ENCODE measurements at places on chromosomes 5 and 9. TPM values are rescaled to one million over a fixed set of nuclear protein-coding genes. Genes with fewer than 3 reads are reported as not detected.

The BTNL8 gene
- not detected for total RNA-seq

- no peak for DNase-seq
- no peak overlapping the region for H3K4me3 ChIP-seq
- H3K27ac ChIP-seq = no peak overlapping the region
Measured at GRCh38 chr5:6762116-6762515, 48.9 kb downstream of the TENT4A start.

The CAMK2A gene
- not detected for total RNA-seq

- no peak for DNase-seq
- H3K4me1 ChIP-seq = no peaks in the 10 kb centered on the region
- H3K27me3 ChIP-seq = no peaks in the 10 kb centered on the region
- H3K27ac ChIP-seq = no peak overlapping the region
Measured at GRCh38 chr5:92962752-92963151, 618.3 kb downstream of the NR2F1-AS1 start.

DNA sequence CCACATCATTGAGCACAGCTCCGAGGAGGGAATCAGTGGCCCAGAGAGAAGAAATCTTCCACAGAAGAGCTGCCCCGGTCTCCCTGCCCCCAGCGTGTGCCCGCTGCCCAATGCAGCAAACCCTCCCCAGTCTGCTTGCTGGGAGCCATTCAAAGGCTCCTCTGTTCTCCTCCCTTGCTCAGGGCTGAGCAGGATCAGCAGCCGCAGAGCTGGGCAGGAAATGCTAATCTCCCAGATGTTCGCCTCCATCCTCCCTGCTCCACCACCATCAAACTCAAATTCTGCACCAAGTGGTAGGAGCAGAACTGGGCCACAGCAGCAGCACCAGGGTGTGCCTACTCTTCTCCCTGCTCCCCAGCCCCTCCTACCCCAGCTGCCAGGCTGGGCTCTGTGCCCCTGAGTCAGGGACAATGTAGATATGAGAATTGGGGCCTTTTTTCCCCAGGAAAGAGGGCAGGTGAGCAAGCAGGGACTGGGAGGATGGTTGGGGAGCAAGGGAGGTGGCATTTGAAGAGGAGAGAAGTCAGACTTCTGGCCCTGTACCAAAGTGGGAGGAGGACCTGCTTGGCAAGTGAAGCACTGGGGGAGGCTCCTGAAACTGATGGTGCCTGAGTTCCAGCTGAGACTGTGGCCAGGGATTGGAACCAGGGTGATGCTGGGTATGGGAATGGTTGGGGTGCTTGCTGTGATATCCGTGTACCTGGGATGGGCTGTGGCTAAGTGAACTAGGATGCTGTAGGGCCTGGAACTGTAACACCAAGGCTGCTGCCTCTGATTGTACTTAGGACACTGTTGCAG lies 1.9 kb upstream of the PCDH1 start:
- peak overlapping the region; percentile 13 for H3K27ac ChIP-seq
- no peaks in the 10 kb centered on the region for H3K36me3 ChIP-seq
- DNase-seq = no peak
- H3K4me1 ChIP-seq = peaks cover 25% of the 10 kb centered on the region
- H3K27me3 ChIP-seq = peaks cover 80% of the 10 kb centered on the region
- H3K4me3 ChIP-seq = no peak overlapping the region

GRCh38 chr9:114366334-114367128 lies 21.3 kb downstream of the AKNA start:
- H3K4me3 ChIP-seq = peak overlapping the region; percentile 53
- peaks cover 69% of the 10 kb centered on the region for H3K36me3 ChIP-seq
- H3K27me3 ChIP-seq = no peaks in the 10 kb centered on the region
- peaks cover 77% of the 10 kb centered on the region for H3K4me1 ChIP-seq

DNA sequence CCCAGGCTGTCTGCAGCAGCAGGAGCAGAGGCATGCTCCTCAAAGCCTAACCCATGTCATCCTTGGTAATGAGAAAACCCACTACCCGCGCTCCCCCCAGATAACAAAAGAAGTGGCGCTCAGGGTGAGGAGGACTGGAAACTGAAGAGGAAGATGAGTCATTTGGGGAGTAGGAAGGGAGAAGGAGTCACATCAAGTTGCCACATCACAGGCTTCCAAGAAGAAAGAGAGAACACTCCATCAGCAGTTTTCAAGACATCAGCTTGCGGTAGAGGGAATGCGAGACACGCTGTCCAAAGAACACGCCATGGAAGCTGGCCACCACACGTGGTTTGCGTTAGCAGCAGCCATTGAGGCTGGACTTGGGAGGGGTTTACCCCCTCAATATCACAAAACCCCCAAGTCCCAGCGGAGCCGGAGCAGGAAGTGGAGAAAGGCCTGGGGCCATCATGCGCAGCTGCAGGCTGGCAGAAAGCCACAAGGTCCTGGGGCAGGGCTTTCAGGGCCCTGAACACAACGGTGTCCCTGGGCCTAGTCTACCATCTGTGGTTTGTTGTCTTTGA lies 41.5 kb downstream of the SH3PXD2B start:
- no peak for DNase-seq
- H3K4me1 ChIP-seq = peaks cover 31% of the 10 kb centered on the region
- H3K36me3 ChIP-seq = no peaks in the 10 kb centered on the region
- H3K27me3 ChIP-seq = peaks cover 6% of the 10 kb centered on the region
- H3K4me3 ChIP-seq = no peak overlapping the region
- peak overlapping the region; percentile 15 for H3K27ac ChIP-seq

- no peak within 1 kb of the TSS for H3K4me3 ChIP-seq
- peaks cover 11% of the 10 kb centered on the region for H3K27me3 ChIP-seq
- H3K36me3 ChIP-seq = no peaks in the 10 kb centered on the region
- H3K4me1 ChIP-seq = no peaks in the 10 kb centered on the region
- DNase-seq = no peak
Measured at GRCh38 chr5:147831465-147831864, at the start of gene SPINK1. TSS of gene SPINK1 (minus strand) at chr5:147831671. CDS start at chr5:147831577, 94 bp downstream.

DNA sequence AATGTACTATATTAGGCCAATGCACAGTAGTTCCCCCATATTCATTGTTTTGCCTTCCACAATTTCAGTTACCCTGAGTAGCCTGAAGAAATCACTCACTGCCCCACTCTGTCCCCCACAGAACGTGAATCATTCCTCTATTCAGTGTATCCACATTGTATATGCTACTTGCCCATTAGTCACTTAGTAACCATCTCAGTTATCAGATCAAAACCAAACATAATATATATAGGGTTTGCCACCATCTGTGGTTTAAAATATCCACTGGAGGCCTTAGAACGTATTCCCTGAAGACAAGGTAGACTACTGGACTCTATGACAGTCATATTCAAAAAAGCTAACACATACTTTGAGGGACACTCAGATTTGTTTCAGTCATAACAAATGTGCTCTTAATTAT lies 465.7 kb upstream of the RGMB start:
- no peak for DNase-seq
- H3K36me3 ChIP-seq = no peaks in the 10 kb centered on the region
- peaks cover 12% of the 10 kb centered on the region for H3K4me1 ChIP-seq
- H3K27me3 ChIP-seq = peaks cover 3% of the 10 kb centered on the region
- H3K27ac ChIP-seq = no peak overlapping the region

GRCh38 chr5:181217111-181217802 lies 5.8 kb upstream of the TRIM41 start:
- DNase-seq = peak; percentile 41
- H3K36me3 ChIP-seq = no peaks in the 10 kb centered on the region
- H3K4me1 ChIP-seq = peaks cover 53% of the 10 kb centered on the region
- peak overlapping the region; percentile 91 for H3K27ac ChIP-seq
- peak overlapping the region; percentile 87 for H3K4me3 ChIP-seq

DNA sequence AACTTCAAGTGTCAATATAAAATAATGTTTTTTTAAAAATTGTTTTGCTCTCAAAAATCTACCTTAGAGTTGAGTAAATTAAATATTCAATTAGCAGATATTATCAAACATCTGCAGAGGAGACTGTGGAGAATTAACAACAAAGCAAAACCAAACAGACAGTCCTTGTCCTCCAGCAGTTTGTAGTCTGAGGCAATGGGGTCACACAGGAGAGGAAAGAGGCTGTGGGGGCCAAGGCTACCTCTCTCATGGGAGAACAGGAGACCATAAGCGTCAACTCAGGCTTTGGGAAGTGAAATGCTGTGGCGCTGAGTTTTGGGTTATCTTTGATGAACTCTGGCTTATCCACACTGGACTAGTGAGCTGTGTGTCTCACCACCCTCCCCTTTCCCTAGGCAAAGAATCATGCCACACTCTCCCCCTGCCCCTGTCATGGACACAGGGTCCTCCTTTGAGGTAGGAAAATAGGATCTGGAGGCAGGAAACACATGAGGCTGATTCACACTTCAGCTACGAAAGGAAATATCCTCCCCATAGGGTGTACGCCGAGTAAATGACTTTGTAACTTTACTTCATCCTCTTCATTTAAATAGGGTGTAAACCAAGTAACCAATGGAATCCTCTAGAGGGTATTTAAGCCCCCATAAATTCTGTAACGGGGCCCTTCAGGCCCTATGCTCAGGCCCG lies 152.7 kb downstream of the FSTL4 start:
- peaks cover 14% of the 10 kb centered on the region for H3K27me3 ChIP-seq
- no peaks in the 10 kb centered on the region for H3K4me1 ChIP-seq
- H3K36me3 ChIP-seq = no peaks in the 10 kb centered on the region
- no peak for DNase-seq
- no peak overlapping the region for H3K27ac ChIP-seq
- H3K4me3 ChIP-seq = no peak overlapping the region

GRCh38 chr9:33236571-33236970 lies 3.4 kb upstream of the SPINK4 start:
- no peaks in the 10 kb centered on the region for H3K36me3 ChIP-seq
- H3K27ac ChIP-seq = no peak overlapping the region
- no peak overlapping the region for H3K4me3 ChIP-seq
- H3K27me3 ChIP-seq = peaks cover 9% of the 10 kb centered on the region

The ZNF346 gene
- 31.6 TPM for total RNA-seq

- H3K4me3 ChIP-seq = no peak overlapping the region
- no peak for DNase-seq
- peaks cover 9% of the 10 kb centered on the region for H3K36me3 ChIP-seq
- H3K4me1 ChIP-seq = peaks cover 54% of the 10 kb centered on the region
- H3K27me3 ChIP-seq = peaks cover 2% of the 10 kb centered on the region
Measured at GRCh38 chr9:129574911-129575585, 45.9 kb downstream of the C9orf50 start.

DNA sequence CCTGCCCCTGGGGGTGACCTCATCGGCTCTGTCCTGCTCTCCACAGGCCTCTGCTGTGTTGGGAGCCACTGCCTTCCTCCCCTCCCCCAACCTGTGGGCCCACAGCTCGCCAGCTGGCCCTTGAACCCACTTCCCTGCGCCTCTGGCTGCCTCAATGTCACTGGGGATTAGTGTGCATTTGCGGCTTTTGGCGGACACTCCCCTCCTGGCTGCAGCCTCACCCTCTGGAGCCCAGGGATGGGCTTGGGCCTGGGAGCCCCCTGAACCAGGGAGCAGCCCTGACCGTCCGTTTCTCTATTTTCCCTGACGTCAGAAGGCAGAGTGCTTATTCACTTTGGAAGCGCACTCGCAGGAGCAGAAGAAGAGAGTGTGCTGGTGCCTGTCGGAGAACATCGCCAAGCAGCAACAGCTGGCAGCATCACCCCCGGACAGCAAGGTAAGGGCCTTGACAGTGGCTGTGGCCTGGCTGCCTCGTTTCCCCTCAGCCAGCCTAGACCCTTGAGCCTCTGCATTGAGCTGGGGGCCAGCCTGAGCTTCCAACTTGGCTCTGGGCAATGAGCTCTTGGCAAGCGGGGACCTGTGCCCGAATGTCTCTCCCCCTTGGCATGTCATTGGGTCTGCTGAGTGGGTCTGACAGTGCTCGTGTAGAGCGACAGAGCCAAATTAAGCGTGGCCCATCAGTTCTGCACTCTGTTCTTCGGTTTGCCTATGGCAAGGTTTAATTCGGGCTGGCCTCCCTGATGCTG lies 73.1 kb downstream of the RGS3 start:
- no peak for DNase-seq
- no peak overlapping the region for H3K27ac ChIP-seq
- H3K36me3 ChIP-seq = peaks cover 44% of the 10 kb centered on the region
- H3K4me1 ChIP-seq = no peaks in the 10 kb centered on the region

DNA sequence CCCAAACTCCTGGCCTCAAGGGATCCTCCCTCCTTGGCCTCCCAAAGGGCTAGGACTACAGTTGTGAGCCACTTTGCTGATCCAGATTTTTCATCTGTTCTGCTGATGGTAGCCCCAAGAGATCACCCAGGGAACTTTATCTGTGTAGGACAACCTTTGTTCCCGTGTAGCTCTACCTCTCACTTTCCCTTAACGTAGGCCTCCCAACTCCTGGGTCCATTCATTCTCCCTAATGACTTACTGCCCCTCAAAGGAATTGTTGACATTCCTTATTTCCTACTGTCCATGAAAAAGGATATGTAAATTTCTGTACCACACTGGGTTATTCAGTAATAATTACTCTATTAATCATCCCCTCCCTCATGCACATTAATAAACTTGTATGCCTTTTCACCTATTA lies 51.0 kb upstream of the PHF24 start:
- no peak overlapping the region for H3K27ac ChIP-seq
- no peak for DNase-seq
- H3K4me3 ChIP-seq = no peak overlapping the region
- H3K4me1 ChIP-seq = no peaks in the 10 kb centered on the region

- H3K36me3 ChIP-seq = no peaks in the 10 kb centered on the region
- peaks cover 7% of the 10 kb centered on the region for H3K27me3 ChIP-seq
- no peak overlapping the region for H3K4me3 ChIP-seq
- DNase-seq = no peak
- H3K4me1 ChIP-seq = no peaks in the 10 kb centered on the region
- no peak overlapping the region for H3K27ac ChIP-seq
Measured at GRCh38 chr5:135810188-135810943, 24.1 kb upstream of the SLC25A48 start.

The RNF180 gene
- not detected for total RNA-seq

The SLC1A3 gene
- total RNA-seq = not detected

The CTXN3 gene
- not detected for total RNA-seq

The PDLIM4 gene
- 2.0 TPM for total RNA-seq

- no peaks in the 10 kb centered on the region for H3K36me3 ChIP-seq
- H3K27me3 ChIP-seq = no peaks in the 10 kb centered on the region
- peaks cover 54% of the 10 kb centered on the region for H3K4me1 ChIP-seq
- H3K4me3 ChIP-seq = no peak overlapping the region
- no peak for DNase-seq
Measured at GRCh38 chr5:76271836-76272235, 131.2 kb upstream of the IQGAP2 start.

The SPATA31E1 gene
- total RNA-seq = not detected

- H3K27me3 ChIP-seq = no peaks in the 10 kb centered on the region
- DNase-seq = no peak
- no peaks in the 10 kb centered on the region for H3K36me3 ChIP-seq
- no peak overlapping the region for H3K4me3 ChIP-seq
Measured at GRCh38 chr9:26685818-26686217, 206.8 kb downstream of the CAAP1 start.

GRCh38 chr9:128494108-128494745 lies 10.3 kb upstream of the GLE1 start:
- H3K27ac ChIP-seq = no peak overlapping the region
- no peak overlapping the region for H3K4me3 ChIP-seq
- DNase-seq = no peak
- no peaks in the 10 kb centered on the region for H3K4me1 ChIP-seq

All from activated T-helper 1 cell treated with anti-CD3 and anti-CD28 coated beads, Interleukin-12 subunit alpha, Interleukin-12 subunit beta, Interleukin-2, Interleukin-4 antibody, amounts not matched to agents 30 ng/mL and 10 ng/mL and 1 ng/mL, durations not matched to agents 14 hours and 24 hours and 36 hours (primary cell).